ENCODE measurements at places on chromosomes 11 and 22.

DNA sequence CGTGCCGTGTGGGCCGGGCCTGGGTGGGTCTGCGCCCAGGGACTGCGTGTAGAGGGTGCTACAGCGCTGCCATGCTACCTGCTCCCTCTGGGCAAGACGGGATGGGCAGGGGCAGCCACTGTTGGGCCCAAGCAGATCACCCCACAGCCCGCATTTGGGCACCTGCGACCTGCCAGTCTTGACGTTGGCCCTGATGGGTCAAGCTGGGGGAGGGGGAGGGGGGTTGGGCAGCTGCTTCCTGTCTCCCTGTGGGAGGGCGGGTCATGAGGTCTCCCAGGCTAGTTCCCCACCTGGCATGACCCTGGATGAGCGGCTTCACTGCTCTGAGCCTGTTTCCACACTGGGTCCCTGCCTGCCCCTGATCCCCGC is 2.8 kb upstream of the RPS19BP1 start:
- no peak for DNase-seq

- DNase-seq = no peak
These were observed 450.6 kb upstream of the B3GAT1 start for GRCh38 chr11:134862587-134863195.

DNA sequence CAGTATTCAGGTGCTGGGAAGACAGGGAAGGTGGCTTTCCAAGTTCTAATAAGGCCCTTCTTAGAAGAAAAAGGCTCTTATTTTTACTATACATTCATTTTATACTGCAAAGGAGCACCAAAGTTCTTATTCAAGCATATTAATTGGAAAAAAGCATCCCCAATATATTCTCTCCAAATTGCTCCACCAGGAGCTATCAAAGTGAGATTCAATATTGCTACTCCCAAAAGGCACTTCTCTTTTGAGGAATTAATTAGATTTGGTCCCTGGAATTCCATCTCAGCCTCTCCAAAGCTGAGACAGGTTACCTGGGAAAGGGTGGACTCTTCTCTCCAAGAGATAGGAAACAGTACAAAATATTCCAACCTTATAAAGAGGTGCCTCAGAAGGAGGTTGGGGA is 134.1 kb downstream of the LARGE1 start:
- no peak for DNase-seq

DNA sequence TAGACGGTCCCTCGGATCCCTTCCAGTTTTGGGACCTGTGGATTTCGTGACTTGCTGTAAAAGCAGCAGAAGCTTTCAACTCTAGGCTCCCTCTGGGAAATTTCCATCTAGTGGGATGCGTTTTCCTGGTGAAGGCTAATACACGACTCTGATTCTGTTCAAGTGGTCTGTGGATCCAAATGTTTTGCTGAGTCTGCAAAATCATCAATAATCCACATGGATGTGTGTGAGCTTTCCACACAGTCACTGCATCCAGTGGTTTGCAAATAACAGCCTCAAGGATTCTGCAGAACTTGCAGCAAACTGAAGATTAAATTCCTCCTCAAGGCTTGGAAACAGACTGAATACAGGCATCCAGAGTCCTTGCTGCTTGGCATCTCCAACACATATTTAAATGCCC is 12.2 kb upstream of the DDB2 start:
- DNase-seq = no peak

DNA sequence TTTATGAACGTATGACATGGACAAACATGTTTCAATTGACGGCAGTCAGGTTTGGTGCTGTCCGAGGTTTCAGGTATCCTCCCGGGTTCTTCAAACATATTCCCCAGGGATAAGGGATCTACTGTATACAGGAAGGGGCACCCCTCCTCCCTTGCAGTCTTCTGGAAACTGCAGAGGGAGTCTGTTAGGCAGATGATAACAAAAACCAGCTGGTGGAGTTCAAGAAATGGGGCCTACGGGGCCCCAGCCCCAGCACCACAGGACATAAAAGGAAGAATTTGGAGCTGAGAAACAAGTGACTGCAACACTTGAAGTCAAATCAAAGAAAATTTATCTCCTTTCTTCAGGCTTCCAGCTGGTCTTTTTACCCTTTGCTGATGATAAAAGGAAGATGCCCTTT is 32.1 kb downstream of the SNU13 start:
- no peak for DNase-seq

DNA sequence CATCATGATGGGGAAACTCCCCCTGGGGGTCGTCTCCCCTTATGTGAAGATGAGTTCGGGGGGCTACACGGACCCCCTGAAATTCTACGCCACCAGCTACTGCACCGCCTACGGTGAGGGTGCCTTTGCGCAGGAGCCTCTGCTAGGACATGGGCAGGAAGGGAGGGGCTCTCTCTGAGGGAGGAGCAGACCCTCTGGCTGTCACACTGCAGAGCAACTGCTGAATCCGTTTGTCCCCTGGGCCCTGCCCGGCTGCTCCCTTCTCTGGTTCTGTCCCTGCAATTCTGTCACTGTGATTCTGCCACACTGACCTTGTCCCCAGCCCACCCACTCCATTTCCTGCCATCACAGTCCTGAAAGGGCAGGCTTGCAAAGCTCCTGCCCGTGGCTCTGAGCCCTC is 26.7 kb upstream of the LRRC10B start:
- DNase-seq = no peak

DNA sequence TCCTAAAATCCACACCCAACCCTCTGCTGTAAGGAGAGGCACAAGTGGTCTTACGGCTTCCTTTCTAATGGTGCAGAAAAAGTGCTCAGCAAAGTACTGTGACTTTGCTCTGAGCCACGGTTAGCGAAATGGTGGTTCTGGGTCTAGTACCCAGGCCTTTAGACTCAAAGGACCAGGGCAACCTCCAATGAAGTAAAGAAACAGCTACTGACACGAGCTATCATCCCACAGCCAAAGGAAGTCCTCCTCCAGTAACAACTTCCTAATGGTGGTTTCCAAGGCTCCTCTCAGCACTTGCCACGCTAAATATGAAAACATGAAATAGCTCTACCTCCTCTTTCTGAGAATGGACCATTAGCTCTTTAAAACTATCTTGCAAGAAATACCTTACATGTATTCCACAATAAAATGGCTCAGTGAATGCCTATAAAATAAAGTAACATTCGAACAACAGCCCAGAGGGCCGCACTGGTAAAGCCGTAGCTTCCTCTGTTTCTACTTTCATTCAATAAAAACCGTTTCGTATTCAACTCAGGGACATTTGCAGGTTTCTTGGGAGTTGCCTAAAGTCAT is 122.4 kb downstream of the ETS1 start:
- no peak for DNase-seq

DNA sequence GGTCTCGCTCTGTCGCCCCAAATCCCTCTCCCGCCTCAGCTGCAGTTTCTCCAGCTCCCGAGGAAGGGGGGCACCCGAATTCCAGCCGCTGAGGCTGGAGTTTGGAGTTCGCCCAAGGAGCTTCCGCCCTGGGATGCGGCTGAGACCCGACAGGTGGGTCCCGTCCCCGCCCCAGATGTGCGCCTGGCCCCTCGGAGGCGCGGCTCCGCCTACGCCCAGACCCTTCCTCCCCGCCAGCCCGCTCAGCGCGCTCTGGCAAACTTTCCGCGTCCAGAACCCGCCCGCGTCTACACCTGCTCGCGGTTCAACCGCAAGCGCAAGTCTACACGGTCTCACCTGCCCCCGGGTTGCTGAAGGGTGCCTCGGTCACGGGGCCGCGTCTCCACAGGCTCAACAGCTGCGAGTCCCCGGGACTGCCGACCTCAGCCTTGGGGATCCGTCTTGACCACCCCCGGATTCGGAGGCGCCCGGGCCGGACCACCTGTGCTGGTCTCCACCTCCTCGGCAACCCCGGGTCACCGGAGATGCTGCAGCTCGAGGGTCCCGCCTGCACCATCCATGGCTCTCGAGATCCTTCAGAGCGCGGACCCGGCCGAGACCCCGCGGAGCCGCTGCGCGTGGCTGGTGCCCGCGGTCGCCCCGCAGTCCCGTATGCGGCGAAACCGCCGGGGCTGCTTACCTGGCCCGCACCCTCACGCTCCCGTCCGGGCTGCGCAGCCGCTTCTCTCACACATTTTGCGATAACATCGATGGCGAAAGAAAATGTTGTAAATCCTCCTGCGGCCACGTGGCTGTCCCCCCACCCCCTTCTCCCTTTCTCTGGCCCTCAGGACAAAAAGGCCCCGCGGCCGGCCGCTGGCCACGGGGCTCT is 63.6 kb downstream of the NFAM1 start:
- no peak for DNase-seq

DNA sequence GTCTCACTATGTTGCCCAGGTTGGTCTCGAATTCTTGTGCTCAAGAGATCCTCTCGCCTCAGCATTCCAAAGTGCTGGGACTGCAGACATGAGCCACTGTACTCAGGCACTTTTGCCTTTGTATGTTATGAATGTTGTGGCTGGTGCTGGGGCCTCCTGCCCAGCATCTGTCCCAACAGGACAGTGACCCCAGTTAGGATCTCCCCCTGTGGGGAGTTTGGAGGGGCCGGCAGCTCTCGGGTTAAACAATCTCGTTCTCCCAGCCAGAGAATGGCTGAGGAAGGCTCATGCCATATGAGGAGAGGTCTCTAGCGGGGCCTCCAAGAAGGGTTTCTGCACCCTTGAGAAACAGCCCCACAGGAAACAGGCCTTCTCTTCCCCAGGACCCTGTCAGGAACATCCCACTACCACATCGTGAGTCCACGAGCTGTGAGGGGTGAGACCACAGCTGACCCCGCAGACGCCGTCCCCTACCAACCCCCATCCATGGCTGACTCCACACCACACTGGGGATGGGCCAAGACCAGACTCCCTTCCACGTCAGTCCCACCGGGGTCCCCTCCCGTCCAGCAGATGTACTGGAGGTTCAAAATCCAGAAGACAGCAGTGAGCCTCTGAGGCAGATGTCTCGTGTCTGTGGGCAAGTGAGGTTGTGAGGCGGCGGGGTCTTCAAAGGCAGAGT is 54.1 kb downstream of the SHANK2 start:
- DNase-seq = no peak

GRCh38 chr11:73950869-73951710 is at the start of gene DNAJB13:
TSS of gene DNAJB13 (plus strand) at chr11:73951026. CDS start at chr11:73951070, 44 bp downstream.
- peak; percentile 68 for DNase-seq

GRCh38 chr11:70049045-70049444 is 29.1 kb upstream of the ANO1 start:
- DNase-seq = no peak

DNA sequence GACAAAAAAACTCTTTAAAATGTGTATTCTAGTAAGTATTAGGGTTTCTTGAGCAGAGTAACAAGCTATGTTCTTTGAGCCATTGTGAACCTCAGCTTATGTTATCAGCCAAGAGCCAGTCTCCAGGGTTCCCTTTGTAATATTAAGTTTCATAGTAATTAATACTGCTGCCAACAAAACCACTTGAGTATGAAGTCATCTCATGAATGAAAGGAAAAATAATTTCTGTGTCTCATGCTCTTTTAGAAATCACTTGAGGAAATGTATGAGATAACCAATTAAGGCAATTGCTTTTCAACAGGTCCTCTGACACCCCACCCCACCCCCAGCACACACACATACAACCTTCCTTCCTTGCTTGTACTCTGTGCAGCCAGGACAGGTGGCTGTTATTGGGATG is 59.9 kb downstream of the BBOX1 start:
- DNase-seq = no peak

DNA sequence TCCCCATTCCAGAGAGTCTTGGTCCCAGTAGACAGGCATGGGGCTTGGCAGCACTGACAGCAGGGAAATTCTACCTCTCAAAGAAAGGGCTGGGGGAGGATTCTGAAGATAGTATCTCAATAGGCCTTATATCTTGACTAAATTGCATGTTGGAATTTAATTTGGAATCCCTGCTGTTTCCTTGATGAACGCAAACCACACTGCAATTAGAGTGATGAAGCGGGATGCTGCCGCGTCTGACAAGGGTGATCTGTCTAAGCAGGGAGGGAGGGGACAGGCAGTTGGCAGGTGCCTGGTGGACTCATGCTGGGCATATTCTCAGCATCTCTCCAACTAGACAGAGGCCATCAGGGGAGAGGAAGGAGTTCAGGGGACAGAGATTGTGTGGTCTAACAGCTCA is 48.4 kb downstream of the COMMD9 start:
- no peak for DNase-seq

GRCh38 chr11:33525789-33526188 is 174.8 kb downstream of the C11orf91 start:
- DNase-seq = no peak

GRCh38 chr11:104812103-104812788 is 86.0 kb downstream of the CASP12 start:
- no peak for DNase-seq

DNA sequence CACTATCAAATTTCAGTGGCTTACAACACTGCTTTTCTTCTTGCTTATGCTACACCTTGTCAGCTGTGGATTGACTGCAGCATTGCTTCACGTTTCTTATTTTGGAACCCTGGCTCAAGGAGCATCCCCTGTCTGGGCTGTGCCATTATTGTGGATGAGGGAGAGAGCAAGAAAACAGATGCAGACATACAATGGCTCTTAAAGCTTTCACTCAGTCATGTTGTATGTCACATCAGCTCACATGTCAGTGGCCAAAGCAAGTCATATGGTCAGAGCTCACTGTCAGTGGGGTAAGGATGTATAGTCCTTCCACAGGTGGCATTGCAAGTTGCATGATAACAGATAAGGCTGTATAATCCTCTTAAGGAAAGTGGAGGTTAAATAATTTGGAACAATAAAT is 10.0 kb downstream of the ARHGEF12 start:
- no peak for DNase-seq

DNA sequence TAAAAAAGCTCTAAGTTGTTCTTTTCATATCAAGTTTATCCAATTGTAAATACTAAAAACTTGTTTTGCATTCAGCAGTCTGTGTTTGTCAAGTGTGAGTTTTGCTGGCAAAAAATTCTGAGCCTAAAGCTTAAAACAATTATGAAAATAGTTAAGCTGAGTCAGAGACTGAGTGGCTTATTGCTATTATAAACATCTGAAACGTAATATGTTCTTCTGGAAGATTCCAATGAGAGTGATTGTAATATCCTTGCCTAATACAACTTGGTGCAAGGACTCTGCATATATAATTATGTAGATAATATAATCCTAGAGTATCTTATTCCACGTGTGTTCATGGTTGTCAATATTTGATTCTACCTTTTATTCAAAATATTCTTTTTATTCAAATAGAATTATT is 14.1 kb upstream of the NUP50 start:
- DNase-seq = peak; percentile 54

DNA sequence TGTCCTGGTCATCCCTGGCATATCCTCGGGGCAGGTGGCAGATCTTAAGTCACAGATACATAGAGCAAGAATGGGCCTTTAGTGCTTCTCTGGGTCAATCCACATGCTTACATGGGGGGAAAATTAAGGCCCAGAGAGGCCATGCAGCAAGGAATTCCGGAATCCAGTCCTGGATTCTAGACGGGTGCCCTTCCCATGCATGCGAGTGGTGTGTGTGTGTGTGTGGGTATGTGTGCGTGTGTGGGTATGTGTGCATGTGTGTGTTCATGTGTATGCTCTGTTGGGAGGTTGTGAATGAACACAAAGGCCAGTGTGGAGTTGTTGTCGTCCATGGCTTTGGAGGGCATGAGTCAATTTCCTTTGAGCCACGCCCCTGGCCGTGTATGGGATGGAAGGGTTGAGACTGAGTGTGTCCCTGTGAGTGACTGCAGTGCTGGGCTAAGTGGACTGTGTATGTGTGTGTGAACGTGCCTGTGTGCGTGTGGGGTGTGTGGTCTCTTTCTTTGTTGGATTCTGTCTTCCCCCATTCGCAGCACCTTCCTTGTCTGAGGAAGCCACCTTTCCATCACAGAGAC is 33.4 kb upstream of the EIF3D start:
- DNase-seq = peak; percentile 63

GRCh38 chr11:45641961-45642360 is 23.5 kb downstream of the CHST1 start:
- DNase-seq = no peak

Data from EH (cell line).